ENCODE measurements at places on chromosomes 4 and X. TPM values are rescaled to one million over a fixed set of nuclear protein-coding genes. Genes with fewer than 3 reads are reported as not detected.

GRCh38 chr4:99808260-99808857 lies 8.3 kb upstream of the DAPP1 start:
- peak; percentile 82 for DNase-seq
- peaks cover 4% of the 10 kb centered on the region for H3K4me1 ChIP-seq
- H3K4me3 ChIP-seq, result no peak overlapping the region
- no peaks in the 10 kb centered on the region for H3K36me3 ChIP-seq
- H3K27me3 ChIP-seq, result peaks cover 1% of the 10 kb centered on the region

DNA sequence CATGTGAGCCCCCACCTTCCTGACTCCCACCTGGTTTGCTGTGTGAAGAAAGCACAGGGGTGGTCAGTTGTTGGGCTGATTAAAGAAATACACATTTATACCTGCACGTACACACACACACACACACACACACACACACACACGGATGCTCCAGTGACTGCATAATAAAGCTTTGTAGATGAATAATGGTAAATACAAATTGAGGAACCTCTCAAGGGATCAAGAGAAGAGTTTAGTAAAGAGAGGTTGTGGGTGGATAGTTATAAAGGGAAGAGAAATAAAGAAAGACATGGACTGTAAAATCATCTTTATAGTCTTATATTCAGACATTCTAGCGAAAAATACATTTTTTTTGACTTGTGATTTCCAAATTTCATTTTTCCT lies 144.1 kb downstream of the MGST2 start:
- H3K4me1 ChIP-seq, result no peaks in the 10 kb centered on the region
- no peak overlapping the region for H3K27ac ChIP-seq
- no peak for DNase-seq
- H3K36me3 ChIP-seq, result no peaks in the 10 kb centered on the region
- H3K27me3 ChIP-seq, result no peaks in the 10 kb centered on the region
- no peak overlapping the region for H3K4me3 ChIP-seq

GRCh38 chr4:56313132-56313531 lies 74.2 kb downstream of the AASDH start:
- no peaks in the 10 kb centered on the region for H3K4me1 ChIP-seq
- H3K27ac ChIP-seq, result no peak overlapping the region
- H3K4me3 ChIP-seq, result no peak overlapping the region
- no peaks in the 10 kb centered on the region for H3K27me3 ChIP-seq
- DNase-seq, result no peak

Gene GAGE13
- total RNA-seq, result not detected

GRCh38 chr4:81460191-81460701 lies 11.5 kb downstream of the RASGEF1B start:
- peaks cover 42% of the 10 kb centered on the region for H3K4me1 ChIP-seq
- H3K27ac ChIP-seq, result no peak overlapping the region
- H3K4me3 ChIP-seq, result no peak overlapping the region
- H3K36me3 ChIP-seq, result peaks cover 19% of the 10 kb centered on the region

Data from activated CD8-positive, alpha-beta T cell treated with anti-CD3 and anti-CD28 coated beads for 36 hours (primary cell).